Thyroid gland (tissue), 4 donors: ENCODE measurements at places on chromosomes 2 and 18. TPM values are rescaled to one million over a fixed set of nuclear protein-coding genes. Genes with fewer than 3 reads are reported as not detected.

The ICA1L gene
- 12.1 TPM for total RNA-seq

The IRS1 gene
- 166 TPM for total RNA-seq

The CRYBA2 gene
- not detected for total RNA-seq

The SULT1C2 gene
- 37.3 TPM for total RNA-seq

The SCG2 gene
- 0.94 TPM for total RNA-seq

The PPP1R7 gene
- 58.7 TPM for total RNA-seq

The ODC1 gene
- 76.2 TPM for total RNA-seq

The GPR35 gene
- total RNA-seq, result 1.3 TPM

- H3K4me3 ChIP-seq, result no peak overlapping the region
- no peak for DNase-seq
- no peaks in the 10 kb centered on the region for H3K27me3 ChIP-seq
- H3K36me3 ChIP-seq, result no peaks in the 10 kb centered on the region
These were observed 1224.8 kb upstream of the ZEB2 start for GRCh38 chr2:145744541-145745386.

DNA sequence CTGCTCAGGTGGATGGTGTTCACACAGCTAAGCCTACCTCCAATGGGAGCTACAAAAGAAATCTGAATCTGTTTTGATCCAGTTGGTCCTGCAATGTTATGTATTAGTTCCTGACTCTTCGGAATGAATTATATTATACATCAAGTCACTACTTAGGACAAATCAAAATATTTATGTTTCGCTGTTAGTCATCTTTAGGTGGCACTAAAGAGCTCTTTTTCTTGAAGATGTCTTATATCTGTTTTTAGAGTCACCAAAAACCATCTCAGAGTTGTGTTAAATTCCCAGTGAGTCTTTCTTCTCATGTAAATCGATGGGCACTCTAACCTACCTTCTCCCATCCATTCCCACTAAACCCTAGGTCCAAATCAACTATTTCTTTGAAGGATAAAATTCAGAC lies 2.2 kb downstream of the DNER start:
- H3K36me3 ChIP-seq, result no peaks in the 10 kb centered on the region
- H3K4me3 ChIP-seq, result no peak overlapping the region
- peaks cover 22% of the 10 kb centered on the region for H3K27me3 ChIP-seq
- H3K27ac ChIP-seq, result no peak overlapping the region

GRCh38 chr18:62017618-62018017 lies 124.8 kb upstream of the RNF152 start:
- H3K27ac ChIP-seq, result no peak overlapping the region
- H3K27me3 ChIP-seq, result no peaks in the 10 kb centered on the region
- H3K36me3 ChIP-seq, result no peaks in the 10 kb centered on the region
- H3K4me3 ChIP-seq, result no peak overlapping the region
- DNase-seq, result no peak
- no peaks in the 10 kb centered on the region for H3K4me1 ChIP-seq

DNA sequence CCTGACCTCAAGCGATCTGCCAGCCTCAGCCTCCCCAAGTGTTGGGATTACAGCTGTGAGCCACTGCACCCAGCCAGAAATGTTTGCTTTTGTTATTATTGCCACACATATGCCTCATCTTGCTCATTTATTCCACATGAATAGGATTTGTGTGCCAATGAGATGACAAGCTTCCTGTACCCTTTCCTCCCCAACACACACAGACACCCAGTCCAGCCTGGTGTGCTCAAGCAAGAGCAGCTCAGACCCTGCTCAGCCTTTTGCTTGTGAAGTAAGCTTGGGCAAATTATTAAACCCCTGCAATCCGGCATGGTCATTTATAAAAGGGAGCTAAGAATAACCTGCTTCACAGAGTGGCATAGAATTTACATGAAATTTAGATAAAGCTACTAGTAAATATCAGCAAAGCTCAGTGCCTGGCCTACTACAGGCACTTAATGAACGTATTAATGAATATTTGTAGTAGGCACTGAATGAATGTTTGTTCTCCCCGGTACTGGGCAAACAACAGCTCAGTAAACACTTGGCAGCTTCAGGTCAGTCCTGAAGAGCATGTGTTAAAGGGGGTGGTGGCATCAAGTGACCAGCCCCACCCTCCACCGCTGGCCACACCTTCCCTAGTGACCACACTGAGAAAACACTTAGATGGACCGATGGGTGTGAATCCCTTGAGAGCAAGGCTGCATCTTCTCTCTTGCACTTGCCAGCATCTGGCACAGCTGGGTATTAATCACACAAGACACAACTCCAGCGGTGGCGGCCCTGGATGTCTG lies 280.2 kb downstream of the SRBD1 start:
- H3K27ac ChIP-seq, result no peak overlapping the region
- DNase-seq, result no peak
- no peaks in the 10 kb centered on the region for H3K27me3 ChIP-seq
- no peaks in the 10 kb centered on the region for H3K36me3 ChIP-seq

- no peak for DNase-seq
- H3K36me3 ChIP-seq, result peaks cover 43% of the 10 kb centered on the region
- no peak overlapping the region for H3K4me3 ChIP-seq
- H3K4me1 ChIP-seq, result peaks cover 44% of the 10 kb centered on the region
- peak overlapping the region; percentile 83 for H3K27ac ChIP-seq
These were observed 173.4 kb downstream of the TNS1 start for GRCh38 chr2:217829420-217829819.

GRCh38 chr2:176689711-176690110 lies 420.5 kb downstream of the MTX2 start:
- no peaks in the 10 kb centered on the region for H3K4me1 ChIP-seq
- H3K27ac ChIP-seq, result no peak overlapping the region

DNA sequence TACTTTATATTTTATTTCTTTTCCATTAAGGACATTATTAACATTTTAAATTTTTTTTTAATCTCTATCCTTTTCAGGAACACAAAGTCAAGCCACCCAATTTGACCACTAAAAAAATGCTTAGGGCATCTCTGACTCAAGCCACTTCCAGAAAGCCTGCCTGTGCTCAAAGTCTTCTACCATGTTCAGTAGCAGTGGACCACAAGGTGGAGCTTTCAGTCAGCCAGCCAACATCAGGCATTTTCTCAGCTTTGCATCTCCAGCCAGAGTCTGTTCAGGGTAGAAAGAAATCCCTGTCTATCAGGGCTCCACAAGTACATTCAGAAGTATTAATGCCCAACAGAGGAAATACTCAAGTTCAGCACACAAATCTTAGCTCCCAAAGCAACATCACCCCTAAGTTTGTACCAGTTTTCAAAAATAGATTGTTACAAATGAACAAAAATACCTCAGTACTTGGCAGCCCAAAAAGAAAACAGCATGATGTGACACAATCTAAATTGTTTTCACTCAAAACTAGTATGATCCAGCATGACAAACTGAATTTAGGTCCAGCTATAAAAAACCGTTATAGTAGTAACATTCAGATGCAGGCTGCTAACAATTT lies 37.6 kb downstream of the C18orf63 start:
- H3K4me3 ChIP-seq, result no peak overlapping the region
- peak; percentile 66 for DNase-seq
- H3K27me3 ChIP-seq, result no peaks in the 10 kb centered on the region
- no peak overlapping the region for H3K27ac ChIP-seq
- H3K36me3 ChIP-seq, result no peaks in the 10 kb centered on the region

- no peaks in the 10 kb centered on the region for H3K27me3 ChIP-seq
- H3K36me3 ChIP-seq, result no peaks in the 10 kb centered on the region
- peaks cover 3% of the 10 kb centered on the region for H3K4me1 ChIP-seq
- H3K27ac ChIP-seq, result no peak overlapping the region
These were observed 300.0 kb upstream of the PIK3C3 start for GRCh38 chr18:41655074-41655473.

DNA sequence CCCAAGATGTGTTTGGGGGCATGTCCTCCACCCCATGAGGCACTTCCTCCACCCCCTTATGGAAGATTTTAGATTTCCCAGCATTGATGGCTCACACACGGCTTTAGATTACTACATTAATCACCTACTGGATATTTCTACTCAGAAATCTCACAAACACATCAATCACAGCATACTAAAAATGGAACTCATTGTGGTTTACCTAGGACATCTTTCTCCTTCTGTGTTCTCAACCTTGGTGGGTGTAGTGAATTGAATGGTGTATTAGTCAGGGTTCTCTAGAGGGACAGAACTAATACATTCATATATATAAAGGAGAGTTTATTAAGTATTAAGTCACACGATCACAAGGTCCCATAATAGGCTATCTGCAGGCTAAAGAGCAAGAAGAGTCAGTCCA lies 82.1 kb upstream of the CYRIA start:
- no peak overlapping the region for H3K27ac ChIP-seq
- no peaks in the 10 kb centered on the region for H3K27me3 ChIP-seq
- peaks cover 21% of the 10 kb centered on the region for H3K4me1 ChIP-seq
- H3K36me3 ChIP-seq, result no peaks in the 10 kb centered on the region
